Tibial artery (tissue), 4 donors: ENCODE measurements at places on chromosomes 12 and 14.

GRCh38 chr12:69579029-69579428 lies 6.2 kb upstream of the CCT2 start:
- DNase-seq = no peak

GRCh38 chr14:79294499-79294898 lies 916.8 kb downstream of the DIO2 start:
- no peak for DNase-seq

GRCh38 chr12:60035835-60036234 lies 440.0 kb downstream of the SLC16A7 start:
- no peak for DNase-seq

DNA sequence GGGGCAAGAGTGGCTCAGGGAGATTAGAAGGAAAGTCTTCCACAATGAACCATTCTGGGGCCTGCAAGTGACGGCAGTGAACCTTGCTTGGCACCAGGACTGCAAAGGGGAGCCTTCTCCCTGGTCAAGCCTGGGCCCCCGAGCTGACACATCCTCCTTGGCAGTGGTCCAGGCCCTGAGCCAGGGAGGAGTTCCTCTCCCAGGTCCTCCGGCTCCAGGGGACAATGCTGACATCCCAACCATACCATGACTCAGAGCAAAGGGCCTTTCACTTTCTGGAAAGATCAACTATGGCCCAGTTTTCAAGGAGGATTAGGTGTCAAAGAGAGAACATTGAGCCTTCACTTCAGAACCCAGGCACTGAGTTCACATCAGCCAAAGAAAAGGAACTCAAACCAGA lies 756.5 kb upstream of the TBX3 start:
- DNase-seq = no peak

DNA sequence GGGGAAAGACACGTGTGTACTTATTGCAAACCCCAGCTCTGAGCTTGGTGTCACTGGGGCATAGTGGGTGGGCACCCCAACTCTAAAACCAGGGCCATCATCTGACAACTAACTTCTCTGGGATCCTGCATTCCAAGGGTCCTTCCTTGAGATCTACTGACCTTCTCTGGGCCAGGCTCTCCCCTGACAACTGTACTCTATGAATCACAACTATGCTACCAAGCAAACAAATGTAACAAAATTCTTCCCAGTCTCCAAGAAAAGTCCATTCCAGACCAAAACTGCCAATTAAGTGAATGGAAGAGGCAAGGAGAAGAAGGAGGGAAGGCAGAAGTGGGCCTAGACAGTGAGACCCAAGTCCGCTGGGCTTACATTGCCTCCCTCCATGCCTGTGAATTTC lies 38.2 kb downstream of the VWF start:
- no peak for DNase-seq

DNA sequence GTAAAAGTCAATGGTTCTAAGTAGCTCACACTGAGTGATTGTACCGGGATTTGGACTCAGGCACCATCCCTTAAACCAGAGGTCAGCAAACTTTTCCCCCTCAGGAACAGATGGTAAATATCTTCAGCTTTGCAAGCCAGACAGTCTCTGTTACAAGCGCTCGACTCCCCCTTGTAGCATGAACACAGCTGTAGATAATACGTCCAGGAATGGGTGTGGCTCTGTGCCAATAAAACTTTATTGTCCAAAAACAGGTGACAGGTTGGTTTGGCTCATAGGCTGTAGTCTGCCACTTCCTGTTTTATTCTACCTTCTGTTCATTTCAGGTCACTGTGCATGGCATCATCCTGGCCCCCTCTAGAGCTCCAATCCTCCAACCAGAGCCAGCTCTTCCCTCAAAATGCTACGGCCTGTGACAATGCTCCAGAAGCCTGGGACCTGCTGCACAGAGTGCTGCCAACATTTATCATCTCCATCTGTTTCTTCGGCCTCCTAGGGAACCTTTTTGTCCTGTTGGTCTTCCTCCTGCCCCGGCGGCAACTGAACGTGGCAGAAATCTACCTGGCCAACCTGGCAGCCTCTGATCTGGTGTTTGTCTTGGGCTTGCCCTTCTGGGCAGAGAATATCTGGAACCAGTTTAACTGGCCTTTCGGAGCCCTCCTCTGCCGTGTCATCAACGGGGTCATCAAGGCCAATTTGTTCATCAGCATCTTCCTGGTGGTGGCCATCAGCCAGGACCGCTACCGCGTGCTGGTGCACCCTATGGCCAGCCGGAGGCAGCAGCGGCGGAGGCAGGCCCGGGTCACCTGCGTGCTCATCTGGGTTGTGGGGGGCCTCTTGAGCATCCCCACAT lies 7.6 kb downstream of the BDKRB1 start:
- no peak for DNase-seq

- DNase-seq = no peak
These were observed 291.3 kb downstream of the PDZRN4 start for GRCh38 chr12:41479426-41479825.

GRCh38 chr12:90745211-90745610 lies 209.8 kb downstream of the CCER1 start:
- DNase-seq = no peak

GRCh38 chr12:83843541-83843940 lies 1069.1 kb downstream of the SLC6A15 start:
- DNase-seq = no peak

DNA sequence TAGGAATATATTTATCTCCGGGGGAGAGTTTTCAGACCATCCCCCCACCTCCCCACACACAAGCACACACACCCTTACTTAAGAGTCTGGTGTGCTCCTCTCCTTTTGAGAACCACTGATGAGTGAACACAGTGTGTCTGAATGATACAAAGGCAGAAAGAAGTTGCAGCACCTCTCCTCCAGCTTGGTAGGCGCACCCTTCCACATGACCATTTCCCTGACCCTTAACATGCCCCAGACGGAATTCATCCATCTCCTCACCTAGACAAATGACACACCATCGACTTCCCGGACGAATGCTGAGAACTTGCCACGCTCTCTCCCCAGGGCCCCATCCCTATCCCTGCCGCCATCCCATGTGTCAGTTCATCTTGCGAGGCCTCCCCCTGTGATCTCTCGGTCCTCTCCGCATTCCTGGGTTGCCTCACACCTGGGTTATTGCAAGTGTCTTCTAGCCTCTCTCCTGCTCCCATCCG lies 3.9 kb downstream of the TNFRSF1A start:
- DNase-seq = no peak

DNA sequence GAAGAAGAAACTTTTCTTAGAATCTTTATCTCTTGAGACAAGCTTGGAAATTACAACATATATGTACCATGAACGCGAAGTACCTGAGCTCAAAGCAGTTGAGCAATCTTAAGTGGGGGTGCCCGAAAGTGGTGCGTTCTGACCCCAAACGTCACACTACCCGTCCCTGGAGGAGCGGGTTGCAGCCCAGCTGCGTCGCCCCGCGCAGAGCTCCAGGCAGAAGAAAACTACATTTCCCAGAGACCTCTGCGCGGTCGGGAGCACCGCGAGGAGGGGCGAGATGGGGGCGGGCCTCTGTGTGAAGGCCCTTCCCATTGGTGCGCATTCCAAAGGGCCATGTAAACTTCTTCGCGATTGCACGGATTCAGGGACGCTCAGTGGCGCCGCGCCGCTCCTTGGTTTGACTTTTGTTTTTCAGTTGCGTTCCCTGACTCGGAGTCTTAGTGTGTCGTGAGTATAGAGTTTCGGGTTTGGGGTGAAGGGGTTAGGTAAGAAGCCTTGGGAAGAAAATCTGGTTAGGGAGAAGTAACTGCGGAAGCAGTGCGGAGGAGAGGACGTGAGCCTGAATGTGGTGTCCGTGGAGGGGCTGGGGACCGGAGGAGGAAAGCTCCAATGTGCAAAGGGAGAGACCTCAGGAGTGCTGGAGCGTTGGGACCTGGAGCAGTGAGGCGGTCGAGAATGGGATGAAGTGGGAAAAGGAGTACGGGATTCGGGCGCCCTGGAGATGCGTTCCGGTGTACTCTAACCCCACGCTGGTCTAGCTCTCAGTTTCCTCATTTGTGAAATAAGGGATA lies at the start of gene CCDC77:
Gene CCDC77, plus strand, starts transcription at position 410 of the 794 bp plus-strand sequence. CDS start 7,740 bp downstream, outside the sequence.
- peak; percentile 87 for DNase-seq

DNA sequence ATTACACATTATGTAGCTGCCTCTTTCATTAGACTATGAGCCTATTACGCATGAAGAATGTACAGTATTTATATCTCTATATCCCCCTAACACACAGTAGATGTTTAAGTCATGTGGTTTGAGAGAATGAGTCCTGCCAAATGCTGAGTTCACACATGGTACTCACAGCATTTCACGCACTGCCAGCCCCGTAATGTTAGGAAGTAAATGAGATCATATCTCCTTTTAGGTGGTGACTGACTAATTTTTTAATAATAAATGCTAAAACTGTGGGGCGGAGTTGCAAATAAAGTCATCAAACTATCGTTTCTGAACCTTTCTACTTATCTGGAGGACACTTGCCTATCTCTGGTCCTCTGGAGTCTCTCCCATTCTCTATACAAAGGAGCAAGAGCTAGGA lies 343.8 kb downstream of the ADAMTS20 start:
- DNase-seq = no peak

DNA sequence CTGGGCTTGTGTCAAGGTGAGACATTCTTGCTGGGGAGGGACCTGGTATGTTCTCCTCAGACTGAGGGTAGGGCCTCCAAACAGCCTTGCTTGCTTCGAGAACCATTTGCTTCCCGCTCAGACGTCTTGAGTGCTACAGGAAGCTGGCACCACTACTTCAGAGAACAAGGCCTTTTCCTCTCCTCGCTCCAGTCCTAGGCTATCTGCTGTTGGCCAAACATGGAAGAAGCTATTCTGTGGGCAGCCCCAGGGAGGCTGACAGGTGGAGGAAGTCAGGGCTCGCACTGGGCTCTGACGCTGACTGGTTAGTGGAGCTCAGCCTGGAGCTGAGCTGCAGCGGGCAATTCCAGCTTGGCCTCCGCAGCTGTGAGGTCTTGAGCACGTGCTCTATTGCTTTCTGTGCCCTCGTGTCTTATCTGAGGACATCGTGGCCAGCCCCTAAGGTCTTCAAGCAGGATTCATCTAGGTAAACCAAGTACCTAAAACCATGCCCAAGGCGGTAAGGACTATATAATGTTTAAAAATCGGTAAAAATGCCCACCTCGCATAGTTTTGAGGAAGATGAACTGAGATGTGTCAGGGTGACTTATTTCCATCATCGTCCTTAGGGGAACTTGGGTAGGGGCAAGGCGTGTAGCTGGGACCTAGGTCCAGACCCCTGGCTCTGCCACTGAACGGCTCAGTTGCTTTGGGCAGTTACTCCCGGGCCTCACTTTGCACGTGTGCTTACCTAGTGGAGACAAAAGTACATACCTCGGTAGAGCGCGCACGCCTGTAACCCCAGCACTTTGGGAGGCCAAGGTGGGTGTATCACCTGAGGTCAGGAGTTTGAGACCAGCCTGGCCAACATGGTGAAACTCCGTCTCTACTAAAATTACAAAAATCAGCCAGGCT lies 4.3 kb downstream of the GAPDH start:
- DNase-seq = no peak

DNA sequence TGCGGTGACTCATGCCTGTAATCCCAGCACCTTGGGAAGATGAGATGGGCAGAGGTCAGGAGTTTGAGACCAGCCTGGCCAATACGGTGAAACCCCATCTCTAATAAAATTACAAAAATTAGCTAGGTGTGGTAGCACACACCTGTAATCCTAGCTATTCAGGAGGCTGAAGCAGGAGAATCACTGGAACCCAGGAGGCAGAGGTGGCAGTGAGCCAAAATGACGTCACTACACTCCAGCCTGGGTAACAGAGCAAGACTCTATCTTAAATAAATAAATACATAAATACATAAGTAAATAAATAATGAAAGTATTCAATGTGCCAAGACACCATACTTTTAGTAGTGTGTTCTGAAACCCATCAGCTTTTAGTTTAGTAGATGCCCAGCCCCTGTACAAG lies 308.1 kb upstream of the FLRT2 start:
- DNase-seq = no peak

DNA sequence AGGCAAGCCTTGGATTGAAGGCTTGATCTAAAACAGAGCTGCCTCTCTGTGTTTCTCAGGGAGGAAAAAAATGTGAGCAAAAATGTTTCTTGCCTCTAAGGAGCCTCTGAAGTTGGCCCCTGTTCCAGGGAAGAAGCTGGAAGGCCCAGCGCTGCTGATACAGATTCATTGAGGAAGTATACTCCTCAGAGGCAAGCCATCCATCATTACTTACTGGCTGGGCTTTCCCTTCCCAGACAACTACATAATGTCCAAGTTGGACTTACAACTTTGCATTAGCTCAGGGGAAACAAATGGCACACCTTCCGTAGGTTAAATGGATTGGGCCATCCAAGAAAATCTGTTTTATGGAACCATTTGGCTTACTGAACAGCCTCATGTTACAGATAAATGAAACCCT lies 263.7 kb upstream of the SEL1L start:
- DNase-seq = no peak

GRCh38 chr12:68393417-68393816 lies 61.3 kb upstream of the MDM1 start:
- DNase-seq = no peak

GRCh38 chr12:49188201-49188915 lies 522 bp downstream of the TUBA1A start:
- peak; percentile 90 for DNase-seq

GRCh38 chr14:104650981-104651875 lies 38.2 kb upstream of the INF2 start:
- peak; percentile 64 for DNase-seq

GRCh38 chr14:95047754-95048153 lies 109.6 kb downstream of the DICER1 start:
- DNase-seq = no peak

DNA sequence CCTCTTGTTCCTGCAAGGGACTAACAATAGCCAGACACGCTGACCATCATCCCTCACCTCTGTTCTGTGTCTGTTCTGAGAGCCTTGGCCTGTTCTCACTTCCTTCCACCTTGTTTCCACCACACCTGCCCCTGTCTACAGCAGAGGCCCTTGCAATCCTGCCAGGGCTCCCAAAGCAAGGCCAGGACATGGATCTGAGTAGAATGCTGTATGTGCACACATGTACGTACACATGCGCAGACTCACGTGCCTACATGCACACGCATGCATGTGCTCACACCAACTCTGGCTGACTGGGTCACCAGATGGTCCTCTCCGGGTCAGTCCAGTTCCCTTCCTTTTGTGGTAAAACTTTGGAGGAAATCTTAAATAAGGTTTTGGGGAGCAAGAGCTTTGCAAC lies 133.0 kb upstream of the C14orf180 start:
- DNase-seq = peak; percentile 39
